Fibroblast of lung (primary cell): ENCODE measurements at places on chromosomes 4 and X. TPM values are rescaled to one million over a fixed set of nuclear protein-coding genes. Genes with fewer than 3 reads are reported as not detected.

The NEIL3 gene
- 2.3 and 4.5 TPM in 2 replicates for total RNA-seq

The COPS4 gene
- 106 and 128 TPM in 2 replicates for total RNA-seq

The SAGE1 gene
- not detected in 2 replicates for total RNA-seq

The RRH gene
- total RNA-seq: under 0.01 TPM in 2 replicates

The LINC00632 gene
- total RNA-seq: 2.1 and 6.9 TPM in 2 replicates

The NEUROG2 gene
- not detected in 2 replicates for total RNA-seq

The IL13RA1 gene
- total RNA-seq: 54.2 and 67.4 TPM in 2 replicates

The UGT2B11 gene
- total RNA-seq: not detected in 2 replicates

The CDS1 gene
- total RNA-seq: 0.26 and 0.33 TPM in 2 replicates

The GDPD2 gene
- not detected in 2 replicates for total RNA-seq

The C1QTNF7 gene
- 1.5 and 3.0 TPM in 2 replicates for total RNA-seq

The SPATA4 gene
- 0.26 and 0.66 TPM in 2 replicates for total RNA-seq

The TRPC3 gene
- total RNA-seq: 1.0 and 1.2 TPM in 2 replicates

The MAGEA2 gene
- not detected in 2 replicates for total RNA-seq

The UGT2B7 gene
- not detected in 2 replicates for total RNA-seq

The TLR1 gene
- 1.3 and 1.7 TPM in 2 replicates for total RNA-seq

The FSTL5 gene
- 0.33 TPM in 1 of 2 replicates, not detected in the other for total RNA-seq

The ASMT gene
- total RNA-seq: not detected in 2 replicates

The ETDB gene
- total RNA-seq: not detected in 2 replicates

The PCDH18 gene
- total RNA-seq: 163 and 542 TPM in 2 replicates

The SHISA3 gene
- 0.26 and 0.33 TPM in 2 replicates for total RNA-seq

The DKK2 gene
- total RNA-seq: under 0.01 and 1.2 TPM in 2 replicates

The TLR10 gene
- total RNA-seq: not detected in 2 replicates

The CXorf49 gene
- total RNA-seq: not detected in 2 replicates

The ADH1B gene
- 364 and 844 TPM in 2 replicates for total RNA-seq

The ARMCX4 gene
- 3.6 and 7.6 TPM in 2 replicates for total RNA-seq

The MSN gene
- total RNA-seq: 107 and 148 TPM in 2 replicates

The PARM1 gene
- 0.77 and 2.0 TPM in 2 replicates for total RNA-seq

The TLR2 gene
- total RNA-seq: under 0.01 and 0.77 TPM in 2 replicates

The GRIA3 gene
- total RNA-seq: 1.3 and 2.3 TPM in 2 replicates

The ZBED1 gene
- 24.8 and 27.7 TPM in 2 replicates for total RNA-seq

The GPR78 gene
- 0.33 and 1.0 TPM in 2 replicates for total RNA-seq

The VSIG4 gene
- not detected in 2 replicates for total RNA-seq

The FOXR2 gene
- total RNA-seq: not detected in 2 replicates

The EGF gene
- total RNA-seq: 0.26 and 0.83 TPM in 2 replicates

The SGCB gene
- 24.9 and 45.9 TPM in 2 replicates for total RNA-seq

The SPACA5B gene
- total RNA-seq: not detected in 2 replicates

The SCD5 gene
- total RNA-seq: 10.5 and 11.4 TPM in 2 replicates

The TBX22 gene
- not detected in 2 replicates for total RNA-seq

The SFRP2 gene
- total RNA-seq: under 0.01 and 1.8 TPM in 2 replicates

The AFF1 gene
- total RNA-seq: 14.1 and 21.1 TPM in 2 replicates

The CWH43 gene
- total RNA-seq: not detected in 2 replicates

The SPANXN4 gene
- not detected in 2 replicates for total RNA-seq

The TMEM47 gene
- total RNA-seq: 62.4 and 128 TPM in 2 replicates

The RTL5 gene
- 2.8 and 4.5 TPM in 2 replicates for total RNA-seq

The RPA4 gene
- total RNA-seq: 0.77 and 1.2 TPM in 2 replicates

The FAM241A gene
- 0.51 and 1.2 TPM in 2 replicates for total RNA-seq

The DUSP21 gene
- total RNA-seq: not detected in 2 replicates

The XAGE1A gene
- not detected in 2 replicates for total RNA-seq

The RHOXF2 gene
- not detected in 2 replicates for total RNA-seq

The HSD17B13 gene
- total RNA-seq: under 0.01 and 0.17 TPM in 2 replicates

The MAGT1 gene
- total RNA-seq: 156 and 211 TPM in 2 replicates

The PLXNA3 gene
- total RNA-seq: 11.6 and 17.8 TPM in 2 replicates

The EIF4E gene
- 138 and 139 TPM in 2 replicates for total RNA-seq
